SK-MEL-5 (cell line): ENCODE measurements at places on chromosomes 12 and 14. TPM values are rescaled to one million over a fixed set of nuclear protein-coding genes. Genes with fewer than 3 reads are reported as not detected.

- DNase-seq = no peak
Measured at GRCh38 chr14:78240567-78240966, 70.4 kb downstream of the NRXN3 start.

TMEM179 gene
- 0.32 and 0.88 TPM in 2 replicates for total RNA-seq

DNA sequence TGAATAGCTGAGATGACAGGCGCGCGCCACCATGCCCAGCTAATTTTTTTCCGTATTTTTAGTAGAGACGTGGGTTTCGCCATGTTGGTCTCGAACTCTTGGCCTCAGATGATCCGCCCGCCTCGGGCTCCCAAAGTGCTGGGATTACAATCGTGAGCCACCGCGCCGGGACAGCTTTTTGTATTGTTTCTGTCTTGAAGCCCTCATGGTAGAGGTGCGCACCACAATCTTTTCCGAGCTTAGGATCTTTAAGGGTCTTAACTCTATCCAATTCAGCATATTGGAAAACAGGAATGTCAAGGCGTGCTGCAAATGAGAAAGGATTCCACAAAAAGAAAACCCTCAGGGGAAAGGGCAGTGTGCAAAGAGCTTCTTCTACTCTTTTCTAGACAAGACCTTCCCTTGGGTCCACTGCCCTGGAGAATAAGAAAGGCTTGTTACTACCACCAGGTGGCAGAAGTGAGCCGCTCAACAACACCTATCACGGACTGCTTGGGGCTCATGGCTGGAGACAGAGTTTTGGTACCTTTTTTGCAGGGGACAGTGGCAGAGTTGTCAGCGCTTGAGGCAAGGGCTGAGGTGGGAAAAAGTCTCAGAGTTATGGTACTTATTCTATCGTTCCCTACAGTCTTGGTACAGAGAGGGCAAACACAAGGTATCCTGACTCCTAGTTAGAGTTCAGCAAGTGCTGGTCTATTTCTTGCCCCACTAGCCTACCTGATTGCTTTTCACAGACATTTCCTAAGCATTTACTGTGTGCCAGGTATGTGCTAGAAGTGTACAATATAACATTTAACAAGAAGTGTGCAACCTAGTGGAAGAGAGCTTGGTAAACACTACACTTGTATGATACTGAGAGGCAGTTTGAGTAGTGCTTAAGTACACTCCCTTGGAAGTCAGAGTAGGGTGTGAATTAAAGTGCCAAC is 16.4 kb upstream of the SP7 start:
- DNase-seq = peak; percentile 95

DNA sequence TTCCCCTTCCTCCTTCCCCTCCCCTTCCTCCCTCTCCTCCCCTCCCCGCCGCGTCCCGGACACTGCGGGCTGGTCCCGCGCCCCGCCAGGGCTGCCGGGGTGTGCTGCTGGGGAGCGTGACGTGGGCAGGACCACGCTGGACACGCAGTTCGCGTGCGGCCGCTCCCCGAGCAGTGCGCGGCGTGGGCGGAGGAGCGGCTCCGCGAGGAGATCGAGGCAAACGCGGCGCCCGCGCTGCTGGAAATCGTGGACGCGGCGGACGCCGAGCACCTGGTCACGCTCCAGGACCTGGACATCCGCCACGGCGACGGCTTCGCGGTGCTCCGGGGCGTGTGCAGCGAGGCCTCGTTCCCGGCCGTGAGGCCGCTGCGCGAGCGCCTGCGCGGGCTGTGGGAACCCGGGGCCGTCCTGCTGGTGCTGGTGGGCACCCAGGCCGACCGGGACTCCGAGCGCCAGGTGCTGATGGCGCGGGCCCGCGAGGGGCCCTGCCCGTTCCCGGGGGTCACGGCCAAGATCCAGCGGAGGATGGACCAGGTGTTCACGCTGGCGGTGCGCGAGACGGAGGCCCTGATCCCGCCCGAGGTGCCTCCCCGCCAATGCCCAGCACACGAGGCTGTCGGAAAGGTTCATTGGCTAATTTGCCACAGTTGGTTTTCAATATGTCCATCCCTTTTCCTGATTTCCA is 84.3 kb downstream of the TNFAIP2 start:
- DNase-seq = no peak

AQP6 gene
- 0.08 TPM in 1 of 2 replicates, not detected in the other for total RNA-seq

CLMN gene
- total RNA-seq = 19.5 and 24.0 TPM in 2 replicates

AREL1 gene
- total RNA-seq = 30.5 and 33.8 TPM in 2 replicates

RTL1 gene
- total RNA-seq = not detected in 2 replicates
